Vagina (tissue), 2 donors: ENCODE measurements at places on chromosomes 11 and 22.

DNA sequence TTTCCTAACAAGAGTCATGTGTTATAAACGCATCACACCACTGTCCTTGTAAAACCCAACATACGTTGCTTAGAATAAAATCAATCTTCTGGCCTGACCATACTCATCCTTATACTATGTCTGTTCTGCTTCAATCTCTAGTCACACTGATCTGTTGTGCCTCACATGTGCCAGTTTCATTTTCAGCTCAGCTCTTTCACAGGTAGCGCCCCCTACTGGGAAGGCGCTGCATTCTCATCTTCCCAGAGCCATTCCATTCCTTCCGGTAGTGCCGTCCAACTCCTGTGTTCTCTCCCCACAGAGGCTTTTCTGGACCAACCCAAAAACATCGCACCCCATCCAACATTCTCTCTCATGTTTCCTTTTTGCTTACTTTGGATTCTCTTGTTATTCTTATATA lies 22.2 kb downstream of the CASP5 start:
- DNase-seq = no peak

GRCh38 chr22:24423519-24424000 lies 3.8 kb upstream of the ADORA2A start:
- DNase-seq = no peak

GRCh38 chr11:66857234-66857926 lies 516 bp downstream of the LRFN4 start:
- no peak for DNase-seq

- no peak for DNase-seq
Observed at GRCh38 chr11:12841946-12842630, 167.0 kb upstream of the RASSF10 start.

DNA sequence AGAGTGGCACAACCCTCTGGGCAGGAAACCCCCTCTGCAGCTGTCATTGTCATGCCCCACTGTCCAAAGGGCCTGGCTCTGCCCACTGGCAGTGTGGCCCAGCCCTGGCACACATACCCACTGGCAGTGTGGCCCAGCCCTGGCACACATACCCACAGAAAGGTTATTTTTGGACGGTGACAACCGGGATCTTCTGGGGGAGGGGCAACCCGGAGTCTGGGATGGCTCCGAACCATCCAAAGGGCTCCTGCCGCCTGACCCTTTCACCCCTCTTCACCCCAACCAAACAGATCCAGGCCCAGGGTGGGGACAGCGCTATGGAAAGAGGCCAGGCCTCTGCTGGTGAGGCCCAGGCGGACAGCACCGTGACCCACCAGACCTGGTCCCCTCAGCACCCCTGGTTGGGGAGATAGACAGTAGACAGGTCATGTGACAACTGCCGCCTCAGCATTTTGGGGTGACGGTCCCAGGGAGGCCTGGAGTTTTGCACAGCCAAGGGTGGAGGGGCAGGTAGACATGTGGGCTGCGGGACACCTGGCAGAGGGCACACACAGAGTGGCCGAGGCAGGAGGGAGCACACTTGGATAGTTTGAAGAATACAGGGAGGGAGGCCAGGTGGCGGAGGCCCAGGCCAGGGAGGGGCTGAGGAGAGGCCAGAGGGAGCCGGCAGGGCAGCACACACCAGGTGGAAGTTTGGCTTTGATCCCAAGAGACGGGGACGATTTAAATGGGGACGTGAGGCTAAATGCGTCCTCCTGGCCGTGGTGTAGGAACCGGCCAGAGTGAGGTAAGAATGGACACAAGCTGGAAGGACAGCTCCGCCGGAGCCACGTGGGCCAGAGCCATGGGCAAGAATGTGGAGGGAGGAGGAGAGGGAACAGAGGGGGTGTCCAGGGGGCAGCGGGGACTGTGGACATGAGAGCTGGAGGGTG lies 2.9 kb downstream of the MAPK12 start:
- DNase-seq = no peak

DNA sequence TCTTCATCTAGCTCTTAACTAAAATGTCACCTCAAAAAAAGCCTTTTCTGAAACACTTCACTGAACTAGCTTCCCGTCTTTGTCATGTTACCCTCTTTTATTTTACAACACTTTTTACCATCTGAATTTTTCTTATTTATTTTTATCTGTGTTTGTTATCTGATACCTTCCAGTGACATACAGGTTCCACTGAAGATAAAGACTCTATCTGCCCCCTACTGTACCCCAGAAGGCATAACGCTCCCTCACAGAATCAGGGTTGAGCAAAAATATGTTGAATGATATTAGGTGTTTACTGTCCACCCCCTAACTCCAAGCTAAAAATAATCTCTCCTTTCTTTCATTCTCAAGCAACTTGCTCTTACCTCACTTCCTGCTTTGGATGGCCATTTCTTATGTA lies 654.2 kb downstream of the NELL1 start:
- no peak for DNase-seq

DNA sequence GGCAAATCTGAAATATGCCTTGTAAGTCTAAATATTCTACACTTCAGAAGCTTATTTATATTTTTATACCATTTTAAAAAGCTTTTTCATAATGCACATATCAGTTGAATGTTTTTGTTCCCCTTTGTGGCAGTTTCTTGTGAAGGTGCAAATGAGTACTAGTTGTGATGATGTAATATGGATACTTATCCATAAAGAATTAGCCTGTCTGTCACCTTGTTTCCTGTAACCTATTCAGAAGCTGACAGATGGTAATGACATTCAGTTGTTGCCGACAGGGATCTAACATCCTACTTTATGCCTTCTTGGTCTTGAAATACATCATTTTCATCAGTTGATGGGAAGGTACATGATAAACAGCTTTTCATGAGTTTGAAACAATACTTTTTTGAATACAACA lies 2.9 kb downstream of the QSER1 start:
- no peak for DNase-seq

DNA sequence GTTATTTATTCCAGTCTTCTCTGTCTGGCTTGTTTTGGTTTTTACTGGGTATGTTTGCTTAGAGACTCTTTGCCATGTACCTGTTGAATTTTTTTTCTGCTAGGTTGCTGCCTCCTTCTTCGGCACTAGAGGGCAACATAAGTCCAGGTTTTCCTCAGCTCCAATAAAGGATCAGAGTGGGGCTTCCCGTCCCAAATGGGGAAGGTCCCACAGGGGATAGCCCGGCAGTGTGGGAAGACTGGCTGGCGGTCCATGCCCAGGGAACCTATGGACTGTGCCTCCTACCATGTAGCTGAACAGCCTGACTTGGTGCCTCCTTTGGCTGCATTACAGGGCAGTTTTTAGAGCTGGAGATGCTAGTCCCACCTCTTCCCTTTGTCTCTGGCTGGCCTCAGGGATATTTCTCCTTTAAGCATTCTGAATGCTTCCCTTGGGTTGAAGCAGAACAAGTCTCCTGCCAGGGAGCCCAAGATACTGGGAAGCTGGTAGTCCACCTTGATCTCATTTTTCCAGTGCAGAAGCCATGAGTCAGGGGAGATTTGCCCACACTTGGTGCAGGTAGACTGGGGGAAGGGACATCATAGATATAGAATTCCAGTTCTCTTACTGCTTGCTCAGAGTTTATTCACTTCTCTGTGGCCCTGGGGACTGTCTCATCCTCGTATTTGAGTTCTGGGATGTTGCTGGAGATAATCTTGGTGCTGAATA lies 60.2 kb downstream of the BRD1 start:
- no peak for DNase-seq

DNA sequence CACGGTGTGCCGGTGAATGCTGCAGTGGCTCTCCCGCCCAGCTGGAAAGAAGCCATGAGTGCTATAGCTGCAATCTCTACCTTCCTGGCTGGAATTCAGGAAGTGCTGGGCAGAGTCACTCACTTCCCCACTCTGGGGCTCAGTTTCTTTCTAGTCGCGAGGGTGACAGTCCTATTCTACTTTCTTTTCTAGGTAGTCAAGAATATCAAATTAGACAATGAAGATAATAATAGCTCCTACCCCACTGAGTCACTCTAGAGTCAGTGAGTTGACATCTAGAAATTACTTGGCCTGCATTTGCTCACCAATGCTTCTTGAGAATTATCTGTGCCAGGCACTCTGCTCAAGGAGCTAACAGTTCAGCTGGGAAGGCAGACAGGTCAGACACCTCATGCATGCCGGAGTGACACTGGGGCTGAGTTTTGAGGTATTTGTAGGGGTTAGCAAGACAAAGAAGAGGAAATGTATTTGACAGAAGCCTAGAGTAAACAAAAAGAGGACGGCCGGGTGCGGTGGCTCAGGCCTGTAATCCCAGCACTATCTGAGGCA lies 3.2 kb downstream of the CENPM start:
- no peak for DNase-seq

DNA sequence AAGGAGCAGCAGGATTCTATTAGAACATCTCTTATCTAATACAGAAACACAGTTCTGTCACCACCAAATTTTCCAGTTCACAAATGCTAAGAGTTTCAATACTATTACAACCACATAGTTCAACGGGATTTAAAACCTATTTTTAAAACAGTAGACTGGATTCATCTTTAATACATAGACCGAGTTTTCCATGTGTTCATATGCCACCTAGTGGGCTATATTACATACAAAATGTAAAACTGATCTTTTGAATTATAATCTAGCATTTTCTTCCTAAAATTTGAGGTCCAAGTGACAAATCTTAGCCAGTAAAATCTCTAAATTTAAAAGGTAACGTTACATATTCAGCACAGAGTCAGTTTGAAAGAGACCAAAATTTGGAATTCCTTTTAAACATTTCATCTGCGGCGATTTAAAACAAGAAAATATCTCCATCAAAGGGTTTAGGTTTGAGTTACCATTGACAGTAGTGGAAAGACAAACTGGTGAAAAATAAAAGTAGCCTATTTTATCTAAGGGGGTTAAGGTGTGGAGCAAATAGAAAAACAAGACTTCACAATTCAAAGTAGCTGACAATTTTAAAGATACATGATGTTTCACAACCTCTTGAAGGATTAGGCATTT lies 269.3 kb upstream of the MPPED2 start:
- no peak for DNase-seq

DNA sequence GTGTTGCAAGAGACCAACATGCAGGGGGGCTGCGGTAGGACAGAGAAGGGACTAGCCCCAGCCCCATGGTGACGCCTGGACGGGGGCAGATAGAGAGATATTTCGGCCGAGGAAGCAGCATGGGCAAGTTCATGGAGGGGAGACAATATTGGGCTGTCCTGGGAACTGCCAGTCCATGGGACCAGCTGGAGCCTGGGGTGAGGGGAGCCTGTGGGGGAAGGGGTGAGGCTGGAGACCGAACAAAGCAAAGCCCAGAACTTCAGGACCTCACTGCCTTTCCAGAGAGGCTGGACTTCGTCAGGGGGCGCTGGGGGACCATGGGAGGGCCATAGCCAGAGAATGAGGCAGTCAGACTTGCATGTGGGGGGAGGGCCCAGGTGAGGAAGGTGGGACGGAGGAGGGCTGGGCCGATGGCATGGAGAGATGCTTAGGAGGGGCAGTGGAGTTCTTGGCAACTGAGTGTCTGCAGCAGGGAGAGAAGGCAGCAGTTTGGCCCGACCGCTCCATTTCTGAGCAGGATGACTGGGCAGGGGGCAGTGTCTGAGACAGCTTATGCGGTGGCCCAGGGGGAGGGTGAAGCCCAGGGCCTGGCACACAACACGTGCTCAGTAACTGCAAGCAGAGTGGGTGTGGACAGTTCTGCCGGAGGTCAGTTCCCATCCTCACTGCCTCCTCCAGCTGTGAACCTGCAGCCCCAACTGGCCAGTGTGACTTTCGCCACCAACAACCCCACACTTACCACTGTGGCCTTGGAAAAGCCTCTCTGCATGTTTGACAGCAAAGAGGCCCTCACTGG lies 712 bp downstream of the UPK3A start:
- DNase-seq = no peak

DNA sequence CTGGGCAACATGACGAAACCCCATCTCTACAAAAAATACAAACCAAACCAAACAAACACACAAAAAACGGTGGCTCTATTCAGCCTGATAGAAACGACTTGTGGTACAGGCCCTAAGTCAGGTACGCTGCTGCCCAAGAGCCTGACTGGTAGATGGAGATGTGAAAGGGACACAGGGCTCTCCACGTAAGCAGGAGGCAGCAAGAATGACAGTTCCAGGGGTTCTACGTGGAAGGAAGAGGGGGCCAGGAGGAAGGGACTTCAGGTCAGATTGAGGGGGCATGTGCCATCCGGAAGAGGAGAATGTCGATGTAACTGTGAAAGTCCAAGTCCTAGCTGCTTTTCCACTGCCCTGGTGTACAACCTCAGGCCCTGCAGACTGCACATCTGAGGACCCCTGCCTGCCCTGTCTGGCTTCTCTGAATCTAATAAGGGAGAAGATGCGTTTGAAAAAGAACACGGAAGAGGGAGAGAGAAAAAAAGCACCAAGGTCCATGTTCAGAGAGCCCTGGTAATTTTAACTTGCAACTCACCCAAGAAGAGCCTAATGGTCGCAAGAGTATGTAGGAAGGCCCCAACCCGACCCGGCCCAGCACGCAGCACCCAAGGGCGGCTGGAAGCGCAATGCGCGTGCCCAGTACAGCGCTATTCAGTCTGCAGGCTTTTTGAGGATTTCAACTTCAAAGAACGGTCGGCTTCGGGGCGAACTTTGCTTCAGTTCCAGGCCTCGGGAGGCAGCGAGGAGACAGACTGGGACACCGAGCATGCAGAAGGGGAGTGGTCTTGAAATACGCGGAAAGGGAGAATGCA lies 909 bp upstream of the ZNRD2 start:
- no peak for DNase-seq

DNA sequence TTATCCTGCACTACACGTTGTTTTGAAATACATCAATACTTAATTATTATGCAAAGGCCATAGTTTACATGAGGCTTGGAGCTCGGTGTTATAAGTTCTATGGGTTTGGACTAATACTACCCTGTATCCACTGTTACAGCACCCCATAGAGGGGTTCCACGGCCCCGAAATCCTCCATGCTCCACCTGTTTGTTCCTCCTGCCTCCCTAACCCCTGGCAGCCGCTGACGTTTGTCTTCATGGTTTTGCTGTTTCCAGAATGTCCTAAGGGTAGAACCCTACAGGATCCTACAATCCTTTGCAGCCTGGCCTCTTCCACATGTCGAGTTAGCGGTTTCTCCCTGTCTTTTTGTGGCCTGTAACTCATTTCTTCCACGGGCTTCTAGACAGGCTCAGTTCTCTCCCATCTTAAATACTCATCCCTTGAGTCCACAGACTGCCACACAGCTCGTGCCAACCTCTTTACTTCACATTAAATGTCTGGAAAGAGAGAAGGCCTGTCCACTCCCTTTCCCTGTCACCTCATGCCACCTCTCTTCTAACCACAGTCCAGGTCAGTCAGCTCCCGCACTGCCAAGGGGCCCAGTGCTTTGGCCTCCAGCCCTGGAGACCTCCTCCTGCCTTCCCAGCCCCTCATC lies 42.4 kb upstream of the TH start:
- DNase-seq = no peak

DNA sequence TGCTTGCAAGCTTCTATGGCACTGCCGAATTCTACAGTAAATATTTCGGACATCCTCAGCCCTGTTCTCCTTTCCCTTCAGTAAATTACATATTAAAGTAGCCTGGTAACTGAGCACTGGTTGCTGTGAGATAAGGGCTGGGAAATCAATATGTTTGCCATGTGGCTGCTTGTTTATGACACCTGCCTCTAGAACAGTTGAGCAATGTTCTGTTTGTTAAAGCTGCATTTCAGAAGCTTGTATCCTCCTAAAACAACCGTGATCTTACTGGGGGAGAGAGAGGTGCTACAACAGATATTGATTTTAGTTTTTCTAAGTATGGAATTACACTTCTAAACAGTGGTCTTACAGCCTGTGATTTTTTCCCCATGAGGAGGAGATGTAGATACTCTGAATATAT lies 39.4 kb downstream of the ZBTB16 start:
- no peak for DNase-seq

- no peak for DNase-seq
Observed at GRCh38 chr11:62575156-62575555, 1.5 kb upstream of the EEF1G start.
